ENCODE measurements at places on chromosomes 12 and 14.

DNA sequence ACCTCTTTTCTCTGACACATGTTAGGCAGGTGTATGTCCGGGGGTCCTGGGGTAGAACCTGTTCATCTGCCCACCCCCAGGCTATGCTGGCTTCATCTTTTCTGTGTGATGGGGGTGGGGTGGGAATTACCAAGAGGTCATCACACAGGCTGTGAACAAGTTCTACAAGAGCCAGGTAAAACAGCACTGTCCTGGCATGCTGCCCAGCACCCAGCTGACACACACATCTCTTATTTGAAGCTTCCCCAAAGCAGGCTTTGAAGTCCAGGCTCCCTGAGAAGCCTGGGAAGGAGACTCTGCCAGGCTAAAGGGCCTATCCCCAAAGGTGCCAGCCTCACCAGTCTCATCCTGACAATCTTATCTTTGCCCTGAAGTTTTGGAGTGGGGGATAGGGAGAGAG lies 141.1 kb downstream of the ALG10 start:
- no peak for DNase-seq

- no peak for DNase-seq
Observed at GRCh38 chr14:70425354-70425753, 8.5 kb upstream of the SYNJ2BP start.

DNA sequence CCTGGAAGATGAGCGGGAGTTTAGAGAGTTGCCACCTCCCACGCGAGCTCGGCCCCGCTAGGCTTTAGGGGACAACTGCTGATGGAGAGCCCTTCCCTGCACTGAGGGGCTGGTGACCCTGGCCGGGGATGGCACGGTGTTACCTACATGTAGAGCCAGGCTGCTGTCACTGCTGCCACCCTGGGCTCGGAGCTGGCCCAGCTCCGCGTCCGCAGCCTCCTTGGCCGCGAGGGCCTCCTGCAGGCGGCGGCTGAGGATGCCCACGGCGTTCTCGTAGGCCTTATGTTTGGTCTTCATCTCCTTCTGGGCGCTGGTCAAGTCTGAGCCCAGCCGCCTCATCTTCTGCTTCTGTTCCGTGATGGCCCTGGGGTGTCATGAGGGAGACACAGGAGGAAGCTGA lies 24.6 kb upstream of the ANKLE2 start:
- DNase-seq = no peak

DNA sequence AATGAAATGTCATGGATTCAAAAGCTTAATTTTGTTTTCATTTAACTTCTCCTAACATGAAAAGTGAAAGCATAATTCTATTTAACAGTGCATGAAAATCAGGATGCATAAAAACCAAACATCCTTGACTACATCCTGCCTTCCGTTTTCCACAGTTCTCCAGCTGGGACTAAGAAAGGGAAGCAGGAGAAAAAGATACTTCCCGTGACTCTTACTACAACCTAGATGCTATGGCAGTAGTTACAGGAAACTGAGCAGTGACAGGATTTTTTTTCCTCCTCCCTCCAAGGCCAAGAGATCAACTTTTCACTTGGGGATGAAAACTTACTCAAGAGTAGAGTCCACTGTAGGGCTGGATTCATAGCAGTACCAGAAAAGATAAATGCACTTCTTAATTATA lies 2.6 kb downstream of the EXOC5 start:
- no peak for DNase-seq

DNA sequence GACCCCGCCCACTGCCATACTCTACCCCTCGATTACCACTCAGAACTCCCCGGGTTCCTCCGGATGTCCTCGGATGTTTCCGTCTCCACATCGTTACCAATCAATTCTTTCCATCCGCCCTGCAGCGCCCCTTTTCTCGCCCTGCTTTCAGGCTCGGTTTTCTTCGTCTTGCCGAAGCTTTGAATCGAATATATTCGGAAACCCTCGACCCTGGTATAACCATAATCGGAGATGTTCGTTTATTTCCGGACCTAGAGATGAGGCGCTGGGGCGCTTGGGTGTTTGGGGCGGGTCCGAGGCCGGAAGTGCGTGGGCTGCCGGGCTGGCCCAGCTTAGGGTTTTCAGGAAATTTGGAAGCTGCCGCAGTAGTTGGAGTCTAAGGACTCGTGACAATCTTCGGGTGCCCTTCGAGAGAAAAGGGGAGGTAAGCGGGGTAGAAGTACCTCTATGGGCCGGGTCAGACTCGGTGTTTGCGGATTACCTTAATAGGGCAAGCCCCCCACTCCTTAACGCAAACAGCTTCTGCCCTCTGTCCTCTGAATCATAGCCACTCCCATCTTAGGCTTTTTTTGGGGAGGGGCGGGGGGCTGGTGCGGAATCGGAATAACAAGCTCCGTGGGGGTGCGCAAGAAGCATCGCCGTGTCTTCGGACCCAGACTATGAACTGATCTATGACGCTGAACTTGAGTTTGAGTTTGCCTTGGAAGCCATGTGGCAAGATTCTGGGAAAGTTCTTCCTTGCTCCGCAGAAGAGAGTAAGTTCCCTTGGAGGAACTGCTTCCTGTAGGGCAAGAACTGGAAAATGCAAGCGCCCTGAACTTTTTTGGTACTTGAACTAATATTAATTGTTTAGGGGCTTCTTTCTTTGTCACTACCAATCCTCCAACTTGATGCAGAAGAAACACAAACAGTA lies at the start of gene C14orf119:
Gene C14orf119, plus strand, starts transcription at position 310 of the 913 bp plus-strand sequence. CDS start 2,154 bp downstream, outside the sequence.
- peak; percentile 97 for DNase-seq
